ENCODE measurements at places on chromosomes 4 and X.

- no peak for DNase-seq
Measured at GRCh38 chr4:111066447-111066846, 443.6 kb upstream of the PITX2 start.

GRCh38 chrX:116232833-116233232 is 62.3 kb downstream of the AGTR2 start:
- no peak for DNase-seq

GRCh38 chr4:40055863-40056715 is 561 bp upstream of the N4BP2 start:
- DNase-seq = peak; percentile 36

DNA sequence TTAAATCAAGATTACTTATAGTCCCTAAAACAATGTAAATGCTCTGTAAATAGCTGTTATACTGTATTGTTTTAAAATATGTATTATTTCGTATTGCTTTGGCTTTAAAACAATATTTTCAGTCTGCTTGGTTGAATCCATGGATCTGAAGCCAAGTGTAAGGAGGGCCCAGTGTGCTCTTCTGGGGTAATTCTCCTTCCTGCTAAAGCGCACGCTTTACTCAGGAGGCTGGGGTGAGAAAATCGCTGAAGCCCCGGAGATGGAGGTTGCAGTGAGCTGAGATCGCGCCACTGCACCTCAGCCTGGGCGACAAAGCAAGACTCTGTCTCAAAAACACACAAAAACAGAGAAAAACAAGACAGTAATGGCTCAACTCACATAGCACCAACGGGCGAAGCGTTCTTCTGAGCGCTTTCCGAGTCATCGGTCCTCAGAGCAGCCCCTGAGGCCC is 391 bp upstream of the IDUA start:
- no peak for DNase-seq

DNA sequence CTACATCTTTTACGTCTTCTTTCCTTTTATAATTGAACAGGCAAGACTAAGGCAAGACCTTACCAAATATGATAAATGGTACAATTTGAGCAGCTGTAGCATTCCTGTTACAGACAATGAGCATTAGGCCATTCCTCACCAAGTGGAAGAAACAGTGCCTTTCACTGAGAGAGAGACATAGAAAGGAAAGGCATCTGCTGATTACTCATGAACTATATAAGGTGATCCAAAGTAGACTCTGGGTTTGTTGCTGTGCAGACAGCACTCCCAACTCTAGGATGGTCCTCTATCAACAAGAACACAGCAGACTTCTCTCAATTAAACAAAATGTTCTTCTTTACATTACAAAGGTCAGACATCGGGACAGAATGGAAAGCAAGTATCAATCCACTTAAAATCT is 91.9 kb downstream of the FAM13A start:
- DNase-seq = no peak

DNA sequence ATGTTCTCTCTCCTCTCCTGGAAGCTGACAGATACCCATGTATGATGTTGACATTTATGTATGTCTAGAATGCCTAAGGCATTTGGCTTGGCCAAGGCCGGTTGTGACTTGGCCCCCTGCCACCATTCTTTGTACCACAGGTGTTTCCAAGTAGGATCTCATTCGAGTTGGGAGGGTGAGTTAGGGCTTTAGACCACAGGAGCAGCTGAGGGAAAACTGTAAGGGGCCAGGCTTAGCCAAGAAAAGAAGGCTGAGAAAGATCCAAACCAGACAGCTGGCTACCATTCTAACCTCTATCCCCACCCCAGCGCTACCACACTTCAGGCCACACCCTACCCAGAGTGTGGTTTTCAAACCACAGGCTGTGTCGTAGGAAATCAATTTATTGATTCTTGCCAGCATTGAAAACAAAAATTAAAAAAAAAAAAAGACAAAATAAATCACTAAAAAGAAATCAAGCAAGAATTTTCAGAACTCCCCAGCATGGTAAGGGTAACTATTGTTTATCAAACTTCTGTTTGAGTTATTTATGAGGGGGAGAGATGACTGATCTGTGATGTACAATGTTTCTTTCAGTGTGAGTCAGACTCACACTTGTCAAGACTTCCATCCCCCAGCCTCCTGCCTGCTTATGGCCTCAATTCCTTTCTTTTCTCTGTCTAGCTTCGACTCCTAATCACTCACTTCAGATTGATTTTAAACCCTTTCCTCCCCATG is 9.9 kb downstream of the TMSB4X start:
- DNase-seq = no peak

DNA sequence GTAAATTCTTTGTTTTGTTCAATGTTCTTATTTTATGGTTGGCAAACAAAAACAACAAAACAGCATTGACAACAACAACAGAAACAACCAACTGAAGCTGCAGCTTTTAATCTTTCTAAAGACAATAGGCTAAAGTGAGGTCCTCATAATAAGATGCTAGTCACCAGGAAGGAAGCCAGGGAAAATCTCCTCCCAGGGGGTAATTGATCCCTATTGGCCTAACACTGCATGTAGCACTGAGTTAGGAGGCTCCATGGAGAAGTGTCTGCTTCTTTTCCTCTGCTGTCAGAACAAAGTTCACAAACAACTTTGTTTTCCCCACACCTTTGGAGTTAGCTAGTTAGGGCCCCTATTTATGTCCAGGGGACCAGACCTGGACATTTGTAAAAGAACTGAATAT is 4.7 kb upstream of the LRAT start:
- DNase-seq = no peak

DNA sequence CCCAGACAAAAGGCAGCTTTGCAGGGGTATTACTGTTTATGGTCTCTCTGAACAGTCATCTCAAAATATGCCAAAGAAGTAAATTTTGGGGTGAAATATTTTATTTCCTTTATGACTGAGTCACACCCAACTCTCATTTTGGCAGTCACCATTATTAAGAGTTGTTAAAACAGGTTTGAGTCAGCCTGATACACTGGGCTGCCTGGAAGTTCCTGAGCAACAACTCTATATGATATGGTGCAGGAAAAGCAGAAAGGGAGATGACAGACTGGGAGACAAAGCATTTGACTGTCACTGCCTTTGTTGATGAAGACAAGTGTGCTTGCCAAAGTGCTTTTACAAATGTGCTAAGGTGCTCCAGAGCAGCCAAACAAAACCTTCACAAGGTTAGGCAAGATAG is 1263.5 kb downstream of the PCDH7 start:
- DNase-seq = no peak

- DNase-seq = no peak
Measured at GRCh38 chr4:3375688-3376087, 66.1 kb upstream of the HGFAC start.

DNA sequence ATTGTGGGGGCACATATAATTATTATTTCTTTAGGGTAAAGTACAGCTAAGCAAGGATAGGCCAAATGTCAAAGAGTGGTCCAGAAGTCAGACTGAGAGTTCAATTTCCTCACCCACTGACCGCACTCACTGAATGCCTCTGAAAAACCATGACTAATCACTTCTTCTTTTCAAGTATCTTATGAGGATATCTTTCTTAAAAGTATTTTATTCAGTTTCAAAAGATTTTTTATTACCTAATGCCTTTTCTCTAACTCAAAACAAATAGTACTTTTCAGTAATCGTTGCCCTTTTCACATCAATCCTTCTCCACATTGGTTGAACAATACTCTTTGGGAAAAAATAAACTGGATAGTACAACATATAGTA is 61.7 kb upstream of the CAMK2D start:
- no peak for DNase-seq

- no peak for DNase-seq
Measured at GRCh38 chr4:28921886-28922285, 1798.3 kb upstream of the PCDH7 start.

GRCh38 chr4:25397305-25397704 is 20.2 kb downstream of the ANAPC4 start:
- DNase-seq = no peak

- no peak for DNase-seq
Measured at GRCh38 chrX:123927845-123928244, 33.7 kb upstream of the STAG2 start.
